Karpas-422 (cell line): ENCODE measurements at places on chromosomes 4 and X.

DNA sequence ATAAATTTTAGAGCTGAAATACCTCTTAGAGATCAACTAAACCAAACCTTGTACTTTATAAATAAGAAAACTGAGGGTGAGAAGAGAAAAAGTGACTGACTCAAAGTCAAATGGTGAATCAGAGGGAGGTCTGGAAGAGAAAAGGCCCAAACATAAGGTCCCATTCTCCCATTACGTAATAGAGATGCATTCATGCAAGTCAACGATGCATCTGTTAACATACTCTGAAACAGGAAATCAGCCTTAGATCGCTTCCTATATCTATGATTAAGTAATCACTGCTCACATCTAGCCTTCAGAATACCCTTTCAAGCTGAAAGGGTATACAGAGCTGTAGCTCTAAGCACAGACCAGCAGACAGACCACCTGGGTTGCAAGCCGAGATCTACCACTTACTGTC is 6.5 kb downstream of the RNF150 start:
- no peak for DNase-seq

- DNase-seq = no peak
These were observed 227.4 kb upstream of the BCOR start for GRCh38 chrX:40325161-40325560.

DNA sequence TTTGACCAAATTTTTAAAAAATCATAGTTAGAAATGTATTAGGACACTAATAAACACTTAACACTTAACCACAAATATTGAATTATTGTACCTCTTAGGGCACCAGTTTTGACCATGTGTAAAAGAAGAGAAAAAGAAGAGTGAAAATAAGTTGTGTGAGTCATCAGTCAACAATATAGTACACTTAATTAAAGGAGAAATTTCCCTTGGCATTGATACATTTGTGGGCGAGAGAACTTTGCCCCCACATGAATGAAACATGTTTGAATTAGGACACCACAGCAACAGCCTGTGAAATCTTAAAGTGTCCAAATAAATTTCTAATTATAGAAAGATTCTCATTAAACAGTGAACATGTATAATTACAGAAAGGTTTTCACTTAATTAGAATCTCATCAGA is 1292.8 kb upstream of the TENM3 start:
- DNase-seq = no peak

DNA sequence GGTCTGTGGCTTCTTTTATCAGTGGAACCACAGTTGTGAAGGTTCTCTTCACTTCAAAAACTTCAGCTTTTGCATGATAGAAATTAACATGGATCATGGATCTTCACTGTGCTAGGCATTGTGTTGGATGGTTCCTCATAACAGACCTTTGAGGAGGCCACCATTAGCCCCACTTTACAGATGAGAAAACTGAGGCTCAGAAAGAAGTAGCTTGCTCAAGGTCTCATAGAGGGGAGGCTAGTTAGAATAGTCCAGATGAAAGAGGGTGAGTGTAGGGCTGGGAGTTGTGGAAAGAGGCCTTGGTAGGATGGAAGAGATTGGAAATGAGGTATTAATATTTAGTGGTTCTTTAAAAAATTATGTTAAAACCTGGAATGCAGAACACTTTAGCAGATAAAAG is 2.6 kb downstream of the TSR2 start:
- no peak for DNase-seq

GRCh38 chr4:14023036-14023435 is 395.5 kb upstream of the BOD1L1 start:
- no peak for DNase-seq

GRCh38 chr4:8332038-8332857 is 62.7 kb downstream of the HTRA3 start:
- no peak for DNase-seq
